ENCODE measurements at places on chromosomes 2 and 18.

GRCh38 chr2:128016620-128017019 is 11.2 kb downstream of the SAP130 start:
- no peak for DNase-seq

DNA sequence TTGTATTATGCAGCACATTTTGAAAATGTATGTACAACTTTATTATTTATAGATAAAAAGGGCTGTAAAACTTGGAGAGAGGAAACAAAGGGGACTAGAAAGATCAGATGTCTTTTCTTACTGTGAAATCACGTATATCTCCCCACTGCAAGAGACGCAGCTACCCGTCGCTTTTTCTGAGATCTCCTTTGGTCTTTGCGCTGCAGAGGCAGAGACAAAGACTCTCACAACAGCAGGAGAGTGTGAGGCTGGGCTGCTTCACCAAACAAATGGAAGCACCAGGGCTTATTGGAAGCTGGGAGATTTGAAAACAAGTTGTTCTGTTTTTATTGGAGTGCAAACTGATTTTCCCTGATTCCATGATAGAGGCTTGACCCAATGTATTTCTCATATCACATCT is 129.0 kb upstream of the PARD3B start:
- no peak for DNase-seq

DNA sequence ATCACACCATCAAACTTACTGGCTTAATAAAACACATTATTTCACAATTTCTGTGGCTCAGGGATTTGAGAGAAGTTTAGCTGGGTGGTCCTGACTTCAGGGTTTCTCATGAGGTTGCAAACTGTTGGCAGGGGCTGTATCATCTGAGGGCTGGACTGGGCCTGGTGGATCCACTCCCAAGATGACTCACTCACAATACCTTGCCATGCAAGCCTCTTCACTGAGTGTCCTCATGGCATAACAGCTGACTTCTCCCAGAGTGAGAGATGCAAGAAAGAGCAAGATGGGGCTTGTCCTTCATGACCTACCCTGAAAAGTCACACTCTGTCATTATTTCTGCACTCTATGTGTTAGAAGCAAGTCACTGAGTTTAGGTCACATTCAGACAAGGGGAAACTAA is 73.8 kb downstream of the AQP4 start:
- no peak for DNase-seq

DNA sequence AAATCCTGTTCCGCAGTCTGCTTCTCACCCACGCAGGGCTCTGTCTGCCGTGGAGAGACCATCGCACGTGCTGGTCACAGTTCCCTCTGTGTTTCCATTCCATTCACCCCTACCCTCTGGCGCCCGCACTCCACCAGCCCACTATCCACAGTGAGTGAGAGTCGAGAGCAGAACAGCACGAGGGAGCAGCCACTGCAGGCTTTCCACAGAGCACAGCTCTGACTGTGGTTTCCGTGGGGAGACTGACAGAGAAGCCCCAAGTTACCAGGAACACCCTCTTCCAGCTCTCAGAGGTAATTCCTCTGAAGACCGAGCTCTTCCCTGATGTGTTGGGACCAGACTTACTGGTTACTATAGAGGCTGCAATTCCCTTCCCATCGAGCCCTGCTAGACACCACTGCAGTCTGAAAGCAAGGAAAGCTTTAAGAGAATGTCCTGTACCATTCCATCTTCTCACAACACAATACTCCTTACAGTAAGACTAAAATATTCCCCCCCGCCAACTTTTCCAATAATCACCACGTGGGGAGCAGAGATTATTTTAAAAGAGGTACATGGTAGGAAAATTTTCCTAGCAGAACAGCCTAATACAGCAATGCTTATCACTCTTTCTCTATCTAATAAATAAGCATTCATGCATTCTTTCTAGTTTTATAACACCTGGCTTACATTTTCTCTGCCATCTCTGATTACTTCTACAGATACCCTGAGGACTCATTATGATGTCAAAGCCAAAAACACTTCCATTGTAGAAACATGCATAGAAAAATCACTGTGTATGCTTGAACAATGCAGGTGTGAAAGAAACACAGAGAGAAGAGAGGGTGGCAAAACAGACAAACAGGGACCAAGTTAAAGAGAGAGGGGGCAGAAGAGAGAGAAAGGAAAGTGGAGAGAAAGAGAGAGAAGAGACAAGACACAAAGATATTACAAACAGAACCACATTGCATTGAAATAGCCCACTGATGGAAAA is 4.7 kb downstream of the MYT1L start:
- no peak for DNase-seq

DNA sequence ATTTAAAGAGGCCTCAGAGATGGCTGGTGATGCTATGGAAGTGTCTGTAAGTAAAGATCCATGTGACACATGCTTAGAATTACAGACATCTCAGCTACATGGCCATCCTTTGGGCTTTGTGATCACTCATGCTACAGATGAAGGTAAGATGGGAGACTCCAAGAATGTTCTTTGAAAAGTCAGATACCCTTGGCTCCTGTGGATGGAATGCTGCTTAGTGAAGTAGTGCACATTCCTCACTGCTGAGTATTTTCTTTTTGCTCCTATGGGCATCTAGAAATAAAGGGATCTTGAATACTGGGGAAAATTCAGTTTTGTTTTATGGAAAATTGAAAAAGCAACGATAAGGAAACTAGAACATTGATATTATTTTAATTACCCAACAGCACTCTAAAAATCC is 55.2 kb upstream of the REV1 start:
- no peak for DNase-seq
